ENCODE measurements at places on chromosomes 7 and 10. TPM values are rescaled to one million over a fixed set of nuclear protein-coding genes. Genes with fewer than 3 reads are reported as not detected.

- no peak overlapping the region for H3K27ac ChIP-seq
- no peaks in the 10 kb centered on the region for H3K36me3 ChIP-seq
- H3K4me1 ChIP-seq = peaks cover 6% of the 10 kb centered on the region
- H3K4me3 ChIP-seq = no peak overlapping the region
These were observed 22.4 kb upstream of the NPFFR1 start for GRCh38 chr10:70306181-70306705.

DNA sequence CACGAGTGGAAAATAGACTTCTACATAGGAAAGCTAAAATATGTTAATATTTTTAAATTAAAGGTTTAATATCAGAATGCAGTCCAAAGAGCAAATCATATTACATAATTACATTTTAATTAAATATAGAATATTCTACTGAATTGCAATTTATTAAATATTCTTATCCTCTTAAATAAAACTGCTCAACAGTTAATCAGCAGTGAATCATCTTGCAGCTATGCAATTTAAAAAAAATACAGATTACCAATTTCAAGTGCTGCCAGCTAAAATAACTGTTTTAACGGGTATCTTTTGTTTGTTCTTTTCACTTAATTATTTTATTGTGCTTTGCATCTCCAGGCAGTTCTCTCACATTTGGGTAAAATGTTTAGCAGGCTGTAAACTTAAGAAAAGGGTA is 82.2 kb downstream of the ZNRF2 start:
- H3K27ac ChIP-seq = no peak overlapping the region
- no peak for DNase-seq
- no peaks in the 10 kb centered on the region for H3K4me1 ChIP-seq
- H3K27me3 ChIP-seq = no peaks in the 10 kb centered on the region
- H3K4me3 ChIP-seq = no peak overlapping the region
- peaks cover 19% of the 10 kb centered on the region for H3K36me3 ChIP-seq

GRCh38 chr10:20443094-20443493 is 454.0 kb downstream of the NEBL start:
- no peak overlapping the region for H3K27ac ChIP-seq
- DNase-seq = no peak
- no peaks in the 10 kb centered on the region for H3K36me3 ChIP-seq
- no peaks in the 10 kb centered on the region for H3K4me1 ChIP-seq
- no peaks in the 10 kb centered on the region for H3K27me3 ChIP-seq

DNA sequence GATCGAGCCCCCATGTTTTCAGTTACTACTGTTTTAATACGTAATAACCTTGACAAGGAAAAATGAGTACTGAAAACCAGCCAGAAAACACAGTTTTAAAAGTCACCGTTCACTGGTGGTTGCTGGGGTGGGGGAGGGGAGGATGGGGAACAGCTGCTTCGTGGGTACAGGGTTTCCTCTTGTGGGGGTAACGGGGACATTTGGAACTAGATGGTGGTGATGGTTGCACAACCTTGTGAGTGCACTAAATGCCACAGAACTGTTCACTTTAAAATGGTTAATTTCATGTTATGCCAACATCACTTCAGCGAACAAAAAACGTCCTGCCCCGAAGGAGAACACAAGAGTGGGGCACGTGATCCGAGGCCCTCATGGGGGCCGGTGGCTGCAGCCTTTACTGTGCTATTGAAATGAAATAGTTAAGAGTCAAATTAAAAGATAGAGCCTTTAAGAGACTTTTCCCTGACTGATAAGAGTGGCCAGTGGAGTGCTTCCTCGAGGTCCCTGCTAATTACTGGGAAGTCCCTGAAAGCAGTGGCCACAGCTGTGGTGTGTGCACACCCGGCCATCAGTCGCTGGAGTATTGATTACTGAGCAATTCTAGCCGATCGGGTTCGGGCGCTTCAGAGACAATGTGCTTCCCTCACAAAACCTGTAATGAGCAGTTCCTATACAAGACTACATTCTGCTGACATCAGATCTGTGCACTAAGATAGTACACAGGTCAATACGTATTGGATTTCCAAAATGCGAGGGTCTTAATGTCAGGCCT is 80.3 kb downstream of the EBF3 start:
- H3K4me1 ChIP-seq = no peaks in the 10 kb centered on the region
- no peak overlapping the region for H3K27ac ChIP-seq
- no peaks in the 10 kb centered on the region for H3K27me3 ChIP-seq

GRCh38 chr10:95343573-95343972 is 52.8 kb upstream of the PDLIM1 start:
- no peak for DNase-seq
- H3K4me3 ChIP-seq = no peak overlapping the region
- H3K4me1 ChIP-seq = no peaks in the 10 kb centered on the region
- no peak overlapping the region for H3K27ac ChIP-seq

- no peaks in the 10 kb centered on the region for H3K36me3 ChIP-seq
- H3K27me3 ChIP-seq = peaks cover 5% of the 10 kb centered on the region
- no peak for DNase-seq
These were observed 106.2 kb upstream of the CELF2 start for GRCh38 chr10:10911471-10911921.

Gene KCTD7
- 37.0 TPM for total RNA-seq
